ENCODE measurements at places on chromosomes 6 and 20. TPM values are rescaled to one million over a fixed set of nuclear protein-coding genes. Genes with fewer than 3 reads are reported as not detected.

DNA sequence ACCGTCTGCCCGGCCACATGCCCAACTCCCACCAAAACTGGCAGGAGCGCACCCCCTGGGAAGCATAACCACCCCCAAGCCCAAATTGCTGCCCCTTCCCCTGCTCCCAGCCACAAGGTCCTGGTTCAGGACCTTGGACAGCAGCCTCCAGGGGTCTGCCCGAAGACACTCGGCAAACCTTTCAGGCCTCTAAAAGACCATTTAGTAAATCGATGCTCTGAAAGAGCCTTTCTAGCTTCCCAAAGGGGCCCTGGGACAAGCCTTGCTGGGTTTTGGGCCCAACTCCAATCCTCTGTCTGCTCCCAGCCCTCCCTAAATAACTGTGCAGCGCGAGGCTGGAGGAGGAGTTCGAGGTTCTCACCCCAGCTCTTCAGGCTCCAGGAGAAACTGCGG is 30.5 kb downstream of the GRM4 start:
- H3K4me3 ChIP-seq: no peak overlapping the region
- H3K4me1 ChIP-seq: no peaks in the 10 kb centered on the region
- no peaks in the 10 kb centered on the region for H3K36me3 ChIP-seq
- H3K27me3 ChIP-seq: peaks cover 71% of the 10 kb centered on the region
- no peak for DNase-seq

Gene ARHGAP40
- not detected for total RNA-seq

Gene FAM120B
- total RNA-seq: 26.8 TPM

Gene KCNQ5
- 4.1 TPM for total RNA-seq

GRCh38 chr6:110786271-110786670 is 29.0 kb downstream of the CDK19 start:
- peaks cover 19% of the 10 kb centered on the region for H3K4me1 ChIP-seq
- H3K4me3 ChIP-seq: no peak overlapping the region
- no peaks in the 10 kb centered on the region for H3K27me3 ChIP-seq
- peaks cover 5% of the 10 kb centered on the region for H3K36me3 ChIP-seq
- no peak for DNase-seq

DNA sequence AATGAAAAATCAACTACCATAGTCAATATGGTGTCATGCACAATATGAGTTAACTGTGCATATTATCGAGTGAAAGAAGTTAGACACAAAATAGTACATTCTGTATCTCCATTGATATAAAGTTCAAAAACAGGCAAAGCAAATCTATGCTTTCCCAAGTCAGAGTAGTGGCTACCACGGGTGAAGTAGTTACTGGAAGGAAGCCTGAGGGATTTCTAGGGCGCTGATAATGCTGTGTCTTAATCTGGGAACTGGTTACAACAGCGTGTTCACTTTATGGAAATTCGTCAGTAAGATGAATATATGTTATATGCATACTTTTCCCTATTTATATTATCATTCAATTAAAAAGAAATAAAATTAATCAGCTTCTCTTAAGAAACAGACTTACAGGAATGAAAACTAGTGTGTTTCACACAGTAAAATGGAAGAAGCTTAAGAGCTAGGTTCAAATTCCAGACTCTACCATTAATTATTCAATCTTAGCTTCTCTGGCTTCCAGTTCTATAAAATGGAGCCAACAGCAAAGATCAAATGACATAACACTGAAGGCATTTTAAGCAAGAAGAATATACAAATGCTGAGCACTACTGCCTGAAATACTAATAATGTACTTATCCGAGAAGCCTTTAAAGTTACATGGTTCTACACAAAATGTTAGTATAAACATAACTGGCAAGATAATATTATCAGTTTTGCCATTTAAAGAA is 19.2 kb downstream of the BACH2 start:
- DNase-seq: no peak
- no peaks in the 10 kb centered on the region for H3K36me3 ChIP-seq
- no peaks in the 10 kb centered on the region for H3K27me3 ChIP-seq
- H3K27ac ChIP-seq: no peak overlapping the region

DNA sequence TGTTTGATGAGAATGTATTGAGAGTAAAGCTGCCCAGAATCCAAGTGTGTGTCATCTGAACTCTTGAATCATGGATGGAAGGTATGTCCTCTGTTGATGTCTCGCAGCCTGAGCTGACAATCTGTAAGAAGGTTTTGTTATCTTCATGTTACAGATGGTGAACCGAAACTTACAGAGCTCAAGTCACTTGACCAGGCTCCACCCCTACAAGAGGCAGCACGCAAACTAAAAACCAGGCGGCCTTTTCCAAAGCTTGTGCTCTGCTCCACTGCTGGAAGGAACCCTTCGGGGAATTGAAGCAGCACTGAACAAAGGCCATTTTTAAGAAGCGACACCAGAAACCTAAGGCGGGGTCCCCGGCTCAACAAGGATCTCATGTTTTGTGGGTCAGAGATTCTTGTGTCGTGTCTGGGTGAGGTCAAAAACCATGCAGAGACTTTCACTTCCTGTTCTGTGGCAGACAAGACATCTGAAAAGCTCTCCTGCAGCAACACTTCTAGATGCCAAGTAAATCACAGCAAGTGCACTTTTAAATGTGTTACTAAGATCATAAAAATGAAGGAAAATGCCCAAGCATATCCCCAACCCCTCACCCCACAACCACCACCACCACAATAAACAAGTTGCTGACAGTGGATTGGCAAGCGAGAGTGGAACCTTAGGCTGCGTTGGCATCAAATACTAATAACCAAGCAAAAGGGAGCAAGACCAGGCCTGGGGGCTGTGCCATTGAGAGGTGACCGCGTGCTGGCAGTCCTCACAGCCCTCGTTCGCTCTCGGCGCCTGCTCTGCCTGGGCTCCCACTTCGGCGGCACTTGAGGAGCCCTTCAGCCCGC is 27.3 kb downstream of the NQO2 start:
- no peak overlapping the region for H3K4me3 ChIP-seq
- H3K27me3 ChIP-seq: no peaks in the 10 kb centered on the region
- peak overlapping the region; percentile 73 for H3K27ac ChIP-seq
- H3K4me1 ChIP-seq: peaks cover 44% of the 10 kb centered on the region
- no peak for DNase-seq

Gene SOD2
- 87.3 TPM for total RNA-seq

- H3K36me3 ChIP-seq: no peaks in the 10 kb centered on the region
- no peak for DNase-seq
Observed at GRCh38 chr20:13199279-13199678, 21.8 kb upstream of the ISM1 start.

GRCh38 chr6:75272145-75272840 is 12.3 kb downstream of the TMEM30A start:
- DNase-seq: no peak
- H3K4me3 ChIP-seq: no peak overlapping the region
- H3K27me3 ChIP-seq: no peaks in the 10 kb centered on the region
- H3K27ac ChIP-seq: peak overlapping the region; percentile 67
- H3K4me1 ChIP-seq: peaks cover 55% of the 10 kb centered on the region
- H3K36me3 ChIP-seq: peaks cover 14% of the 10 kb centered on the region

DNA sequence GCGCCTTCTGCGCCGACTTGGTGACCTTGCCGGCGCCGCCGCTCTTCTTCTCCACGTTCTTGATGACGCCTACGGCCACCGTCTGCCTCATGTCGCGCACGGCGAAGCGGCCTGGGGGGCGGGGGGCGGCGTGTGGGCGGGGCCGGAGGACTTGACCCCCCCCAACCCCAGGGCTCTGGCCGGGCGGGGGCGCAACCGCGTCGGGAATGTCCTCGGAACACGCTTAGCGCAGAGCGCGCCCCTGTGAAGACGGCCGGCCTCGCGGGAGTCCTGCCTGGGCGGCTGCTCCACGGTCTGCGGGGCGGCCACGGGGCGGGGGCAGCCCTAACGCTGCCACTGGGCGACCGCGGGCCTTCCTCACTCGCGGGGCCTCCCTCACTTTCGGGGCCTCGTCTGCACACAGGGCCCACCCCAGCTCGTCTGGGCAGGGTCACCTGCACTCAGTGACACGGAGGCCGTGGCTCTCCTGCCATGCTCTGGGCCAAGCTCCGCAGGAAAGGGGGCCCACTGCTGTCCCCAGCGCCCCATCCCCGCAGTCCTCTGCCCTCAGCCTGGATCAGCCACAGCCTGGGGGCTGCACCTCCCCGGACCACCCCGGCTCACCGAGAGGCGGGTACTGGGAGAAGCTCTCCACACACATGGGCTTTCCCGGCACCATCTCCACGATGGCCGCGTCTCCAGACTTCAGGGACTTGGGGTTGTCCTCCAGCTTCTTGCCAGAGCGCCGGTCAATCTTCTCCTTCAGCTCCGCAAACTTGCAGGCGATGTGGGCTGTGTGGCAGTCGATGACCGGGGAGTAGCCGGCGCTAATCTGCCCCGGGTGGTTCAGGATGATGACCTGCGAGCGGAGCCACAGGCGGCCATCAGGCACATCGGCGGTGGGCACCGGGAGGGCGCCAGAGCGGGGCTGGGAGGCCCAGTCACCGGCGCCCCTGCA is 10.3 kb downstream of the EEF1A2 start:
- H3K27me3 ChIP-seq: peaks cover 10% of the 10 kb centered on the region
- H3K27ac ChIP-seq: no peak overlapping the region
- no peaks in the 10 kb centered on the region for H3K36me3 ChIP-seq

GRCh38 chr20:605237-605636 is 4.9 kb downstream of the TCF15 start:
- H3K27me3 ChIP-seq: peaks cover 12% of the 10 kb centered on the region
- H3K4me1 ChIP-seq: peaks cover 13% of the 10 kb centered on the region
- DNase-seq: no peak
- H3K36me3 ChIP-seq: no peaks in the 10 kb centered on the region
- H3K27ac ChIP-seq: no peak overlapping the region
- H3K4me3 ChIP-seq: no peak overlapping the region
